ENCODE measurements at places on chromosomes 12 and 14.

- DNase-seq = no peak
Measured at GRCh38 chr12:57044468-57044867, 5.5 kb downstream of the MYO1A start.

DNA sequence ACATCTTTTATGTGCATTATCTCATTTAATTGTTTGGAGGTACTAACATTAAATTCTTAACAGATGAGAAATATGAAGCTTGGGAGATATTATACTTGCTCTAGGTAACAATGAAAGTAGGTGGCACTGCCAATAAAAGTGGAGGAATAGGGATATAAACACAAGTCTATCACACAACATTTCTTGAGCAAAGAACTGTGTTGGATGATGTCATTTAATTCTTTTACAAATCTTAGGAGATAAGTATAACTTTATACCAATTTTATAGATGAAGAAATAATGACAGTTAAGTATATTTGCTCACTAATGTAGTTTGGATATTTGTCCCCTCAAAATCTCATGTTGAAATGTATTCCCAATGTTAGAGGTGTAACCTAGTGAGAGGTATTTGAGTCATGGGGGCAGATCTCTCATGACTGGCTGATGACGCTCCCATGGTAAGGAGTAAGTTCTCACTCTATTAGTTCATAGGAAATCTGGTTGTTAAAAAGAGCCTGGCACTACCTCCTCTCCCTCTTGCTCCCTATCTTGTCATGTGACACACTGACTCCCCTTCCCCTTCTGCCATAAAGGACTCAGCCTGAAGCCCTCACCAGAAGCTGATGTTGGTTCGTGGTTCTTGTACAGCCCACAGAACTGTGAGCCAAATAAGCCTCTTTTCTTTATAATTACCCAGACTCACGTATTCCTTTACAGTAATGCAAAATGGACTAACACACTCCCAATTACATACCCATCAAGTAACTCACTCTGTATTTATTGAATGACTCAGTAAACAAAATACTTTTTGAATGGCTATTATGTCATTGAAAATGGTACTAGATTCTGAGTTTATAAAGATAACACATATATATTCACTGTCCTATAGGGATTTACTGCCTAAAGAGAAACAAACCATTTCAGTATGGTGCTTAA, 146.8 kb upstream of the KITLG start:
- no peak for DNase-seq

GRCh38 chr14:26987744-26988363, 390.0 kb upstream of the NOVA1 start:
- no peak for DNase-seq

DNA sequence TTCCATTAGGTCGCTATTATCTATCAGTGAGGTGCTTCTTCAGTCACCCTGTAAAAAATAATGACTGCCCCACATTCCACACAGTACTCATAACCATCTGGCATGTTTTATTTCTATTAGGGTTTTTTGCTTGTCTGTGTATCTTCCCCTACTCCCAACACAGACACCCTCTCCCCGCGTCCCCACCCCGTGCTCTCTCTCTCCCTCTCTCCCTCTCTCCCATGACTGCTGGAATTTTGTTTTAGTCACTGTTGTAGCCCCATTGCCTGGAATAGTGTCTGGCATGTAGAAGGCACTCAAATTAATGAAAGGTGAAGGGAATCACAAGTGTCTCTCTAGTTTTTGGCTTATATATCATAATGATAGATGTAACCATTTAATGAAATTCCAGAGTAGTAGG, 103.1 kb upstream of the MON2 start:
- no peak for DNase-seq

GRCh38 chr12:3446235-3446634, 44.8 kb upstream of the PRMT8 start:
- no peak for DNase-seq

GRCh38 chr12:31965090-31965489, 5.9 kb downstream of the RESF1 start:
- DNase-seq = no peak

DNA sequence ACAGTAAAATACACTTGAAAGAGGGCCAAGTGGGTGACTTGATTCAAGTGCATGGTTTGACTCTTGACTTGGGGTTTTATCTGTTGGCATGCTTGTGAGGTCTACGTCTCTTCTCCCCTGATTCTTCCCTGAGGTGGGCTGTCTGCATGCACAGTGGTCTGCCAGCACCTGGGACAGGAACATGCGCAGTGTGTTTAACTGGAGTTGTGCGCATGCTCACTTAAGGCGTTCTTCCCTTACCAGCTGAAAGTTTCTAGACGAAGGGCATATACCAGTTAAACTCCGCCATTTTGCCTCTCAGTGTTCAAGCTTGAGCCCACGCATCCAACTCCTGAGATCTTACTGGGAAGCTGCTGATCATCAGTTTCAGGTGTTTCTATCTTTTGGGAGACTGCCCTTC, 38.5 kb downstream of the GLRX5 start:
- no peak for DNase-seq

Measured in D721Med (cell line).